T-helper 9 cell (primary cell): ENCODE measurements at places on chromosomes 13 and 19.

DNA sequence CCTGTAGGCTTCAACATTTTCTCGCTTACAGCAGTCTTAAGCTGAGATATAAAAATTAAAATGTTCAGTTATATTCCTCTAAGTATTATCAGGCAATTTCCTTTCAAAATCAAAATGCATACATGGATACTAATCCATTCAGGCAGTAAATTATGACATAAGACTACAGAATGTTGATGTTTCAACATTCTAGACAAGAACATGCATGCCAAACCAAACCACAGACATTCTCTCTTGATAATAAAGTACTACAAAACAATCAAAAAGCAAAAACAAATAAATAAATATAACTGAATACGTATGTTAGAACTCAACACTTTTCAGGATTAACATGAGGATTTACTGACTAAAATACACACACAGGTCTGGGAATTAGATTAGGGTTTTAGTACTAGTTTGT lies 7.7 kb downstream of the DIS3 start:
- no peak for DNase-seq

GRCh38 chr19:46049597-46049996 lies 8.8 kb upstream of the IGFL4 start:
- DNase-seq = no peak

- no peak for DNase-seq
Observed at GRCh38 chr19:17659996-17660395, 28.2 kb downstream of the UNC13A start.

- DNase-seq = no peak
Observed at GRCh38 chr19:55457683-55458457, 3.6 kb downstream of the ISOC2 start.

DNA sequence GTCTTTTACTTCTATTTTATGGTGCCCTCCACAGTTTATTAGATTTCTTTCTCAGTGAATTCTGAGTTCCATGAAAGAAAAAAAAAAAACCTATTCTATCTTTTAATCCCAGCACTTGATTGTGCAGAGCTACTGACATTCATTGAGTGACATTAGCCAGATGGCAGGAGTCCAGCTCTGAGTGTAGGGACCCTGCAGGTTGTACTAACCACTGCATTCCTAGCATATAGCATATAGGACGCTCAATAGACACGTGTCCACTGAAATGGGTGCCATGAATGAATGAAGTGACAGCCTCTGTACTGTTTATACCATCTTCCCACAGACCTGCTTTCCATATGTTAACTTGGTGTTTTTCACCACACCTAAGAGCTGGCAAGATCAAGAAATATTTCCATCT lies 206.3 kb downstream of the RAP2A start:
- DNase-seq = no peak
